ENCODE measurements at places on chromosomes 4 and X. TPM values are rescaled to one million over a fixed set of nuclear protein-coding genes. Genes with fewer than 3 reads are reported as not detected.
A peak's percentile ranks its signal among the peaks of the same experiment; 100 is the strongest.

- no peak for DNase-seq
Observed at GRCh38 chrX:11626351-11626750, 39.4 kb downstream of the ARHGAP6 start.

DNA sequence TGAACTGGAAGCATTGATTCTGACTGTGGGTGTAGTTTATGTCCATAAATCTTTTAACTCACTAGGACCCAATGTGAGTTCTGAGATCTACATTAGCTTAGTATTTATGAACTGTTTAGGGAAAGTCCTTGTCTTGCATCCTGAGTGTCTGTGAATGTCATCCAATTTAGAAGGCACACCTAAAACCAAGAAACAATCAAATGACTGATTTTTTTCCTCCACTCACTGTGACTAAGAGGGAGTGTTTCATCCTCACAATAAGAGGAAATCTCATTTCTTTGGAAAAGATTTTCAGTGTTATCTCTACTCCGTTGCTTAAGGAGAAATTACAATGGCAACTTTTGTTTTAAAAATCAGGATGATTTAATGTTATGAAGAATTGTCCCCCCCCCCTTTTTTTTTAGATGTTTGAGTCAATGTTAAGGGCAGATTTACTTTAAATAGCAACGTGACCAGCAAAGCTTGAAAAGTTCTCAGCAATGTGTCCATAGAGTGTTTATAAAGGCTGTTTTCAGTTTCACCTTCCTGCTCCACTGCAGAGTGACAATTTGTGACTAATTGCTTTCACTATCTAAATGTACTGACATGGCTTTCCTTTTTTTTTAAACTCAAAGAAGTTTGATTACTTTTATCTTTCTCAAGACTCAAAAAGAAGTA is 173.0 kb downstream of the SPCS3 start:
- DNase-seq: no peak

DNA sequence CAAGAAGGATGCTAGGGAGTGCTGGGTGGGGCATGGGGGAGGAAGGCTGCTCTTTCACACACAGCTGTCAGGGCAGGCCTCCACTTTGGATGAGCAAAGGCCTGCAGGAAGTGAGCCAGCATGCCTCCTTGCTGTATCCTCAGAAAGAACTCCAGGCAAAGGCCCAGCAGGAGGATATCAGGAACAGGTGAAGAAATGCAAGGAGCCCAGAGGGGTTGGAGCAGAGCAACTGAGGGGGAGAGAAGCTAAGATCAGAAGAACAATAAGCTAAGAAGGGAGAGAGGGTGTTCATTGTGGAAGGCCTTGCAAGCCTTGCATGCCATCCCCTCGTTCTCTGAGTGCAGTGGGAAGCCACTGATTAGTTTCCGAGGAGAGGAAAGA is 115.1 kb downstream of the CAMK2D start:
- no peak for DNase-seq

DNA sequence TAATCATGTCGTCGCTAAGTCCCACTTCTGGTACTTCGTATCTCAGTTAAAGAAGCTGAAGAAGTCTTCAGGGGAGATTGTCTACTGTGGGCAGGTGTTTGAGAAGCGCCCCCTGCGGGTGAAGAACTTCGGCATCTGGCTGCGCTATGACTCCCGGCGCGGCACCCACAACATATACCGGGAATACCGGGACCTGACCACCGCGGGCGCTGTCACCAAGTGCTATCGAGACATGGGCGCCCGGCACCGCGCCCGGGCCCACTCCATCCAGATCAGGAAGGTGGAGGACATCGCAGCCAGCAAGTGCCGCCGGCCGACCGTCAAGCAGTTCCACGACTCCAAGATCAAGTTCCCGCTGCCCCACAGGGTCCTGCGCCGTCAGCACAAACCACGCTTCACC is 11.3 kb downstream of the PNCK start:
- DNase-seq: peak; percentile 60

GRCh38 chr4:147050356-147050765 is 104.7 kb upstream of the TTC29 start:
- DNase-seq: no peak

GRCh38 chr4:169312690-169313422 is 42.1 kb upstream of the SH3RF1 start:
- DNase-seq: no peak

DNA sequence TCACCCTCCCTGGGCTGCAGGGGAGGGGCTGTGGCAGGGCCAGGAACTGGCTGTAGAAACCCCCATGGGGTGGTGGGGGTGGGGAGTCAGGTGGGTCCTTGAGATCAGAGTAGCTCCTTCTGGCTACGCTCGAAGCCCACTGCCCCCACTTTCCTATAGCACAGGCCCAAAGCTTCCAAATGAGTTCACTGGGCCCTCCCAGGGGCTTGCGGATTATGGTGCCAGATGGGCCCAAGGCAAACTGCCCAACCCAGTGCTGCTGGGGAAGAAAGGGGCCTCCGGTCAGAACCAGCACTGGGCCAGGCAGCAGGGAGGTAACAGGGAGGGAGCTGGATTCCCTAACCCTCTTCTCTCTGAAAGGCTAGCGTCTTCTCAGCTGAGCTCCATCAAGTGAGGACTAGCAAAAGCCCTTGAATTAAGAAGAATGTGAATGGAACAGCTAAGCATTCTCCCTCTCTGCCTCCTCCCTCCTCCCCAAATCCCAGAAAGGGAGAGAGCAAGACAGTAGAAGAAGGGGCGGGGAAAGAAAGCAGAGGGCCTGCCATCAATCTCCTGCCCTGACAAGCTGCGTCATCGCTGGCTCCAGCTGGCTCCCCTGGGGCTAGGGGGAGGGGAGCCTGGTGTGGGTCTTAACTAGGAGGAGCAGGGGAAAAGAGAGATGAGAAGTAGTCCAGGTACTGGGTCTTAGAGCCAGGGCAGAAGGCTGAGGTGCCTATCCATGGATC is 34.7 kb downstream of the FRMPD3 start:
- no peak for DNase-seq

- DNase-seq: no peak
Observed at GRCh38 chrX:153573984-153574383, 25.0 kb downstream of the CCNQ start.

- no peak for DNase-seq
Observed at GRCh38 chr4:111120191-111120590, 497.3 kb upstream of the PITX2 start.

GRCh38 chr4:47913330-47913729 is 1.1 kb downstream of the NFXL1 start:
- DNase-seq: no peak

GRCh38 chr4:141620715-141621114 is 15.7 kb upstream of the IL15 start:
- no peak for DNase-seq

DNA sequence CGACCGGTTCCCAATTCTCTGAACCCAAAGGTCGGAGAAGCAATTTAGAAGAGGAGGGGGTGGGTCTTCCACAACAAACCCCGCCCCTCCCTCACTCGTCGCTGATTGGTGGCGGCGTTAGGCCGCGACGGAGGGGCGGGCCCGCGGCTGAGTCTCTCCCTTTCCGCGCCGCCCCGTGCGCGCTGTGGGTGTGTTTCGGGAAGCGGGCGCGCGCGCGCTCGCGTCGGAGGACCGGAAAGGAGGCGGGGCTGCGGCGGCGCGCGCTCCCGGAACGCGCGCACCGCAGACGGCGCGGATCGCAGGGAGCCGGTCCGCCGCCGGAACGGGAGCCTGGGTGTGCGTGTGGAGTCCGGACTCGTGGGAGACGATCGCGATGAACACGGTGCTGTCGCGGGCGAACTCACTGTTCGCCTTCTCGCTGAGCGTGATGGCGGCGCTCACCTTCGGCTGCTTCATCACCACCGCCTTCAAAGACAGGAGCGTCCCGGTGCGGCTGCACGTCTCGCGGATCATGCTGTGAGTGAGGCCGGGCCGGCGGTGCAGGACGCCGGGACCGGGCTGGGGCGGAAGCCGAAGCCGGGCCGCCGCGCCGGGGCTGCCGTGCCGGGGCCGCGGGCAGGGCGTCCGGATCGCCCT is at the start of gene SPCS3:
Gene SPCS3 (plus strand): TSS at position 263 of the 636 bp plus-strand sequence. CDS start 111 bp downstream, at position 374.
- peak; percentile 94 for DNase-seq

DNA sequence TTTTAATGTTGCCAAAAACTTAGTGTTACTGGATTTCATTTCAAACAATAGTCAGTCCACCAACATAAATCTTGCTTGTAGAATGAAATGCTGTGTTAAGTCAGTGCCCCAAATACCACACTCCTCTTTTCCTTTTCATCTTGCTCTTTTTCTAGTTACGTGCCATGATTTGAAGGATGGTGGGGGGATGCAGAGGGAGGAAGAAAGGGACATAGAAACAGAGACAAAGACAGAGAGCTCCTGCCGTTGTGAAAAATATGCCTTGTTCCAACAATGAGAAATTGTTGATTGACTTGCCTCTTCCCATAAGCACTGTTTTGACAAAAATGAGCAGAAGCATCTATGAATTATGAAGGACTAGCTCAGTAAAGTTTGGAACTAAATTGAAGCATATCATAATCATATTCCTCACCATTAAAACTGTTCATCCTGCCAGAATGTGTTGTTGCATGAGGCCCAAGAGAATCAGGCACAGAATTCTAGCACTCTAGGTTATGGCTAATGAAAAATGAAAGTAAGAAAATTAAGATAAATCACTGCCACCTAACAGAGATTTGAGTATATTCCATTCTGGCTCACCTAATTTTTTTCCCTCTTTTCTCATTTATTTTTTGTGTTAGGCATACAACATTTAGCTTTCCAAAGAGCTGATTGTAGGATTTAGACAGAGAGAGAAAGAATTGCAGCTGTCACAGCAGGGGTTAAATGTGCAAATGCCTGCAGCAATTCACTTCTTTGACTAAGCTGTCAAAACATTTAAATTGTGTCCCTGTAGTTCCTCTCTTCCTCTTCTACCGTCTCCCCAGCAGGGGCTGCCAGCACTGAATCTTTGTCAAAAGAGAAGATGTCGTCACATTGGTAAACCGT is 111.6 kb upstream of the PTPN13 start:
- DNase-seq: no peak

DNA sequence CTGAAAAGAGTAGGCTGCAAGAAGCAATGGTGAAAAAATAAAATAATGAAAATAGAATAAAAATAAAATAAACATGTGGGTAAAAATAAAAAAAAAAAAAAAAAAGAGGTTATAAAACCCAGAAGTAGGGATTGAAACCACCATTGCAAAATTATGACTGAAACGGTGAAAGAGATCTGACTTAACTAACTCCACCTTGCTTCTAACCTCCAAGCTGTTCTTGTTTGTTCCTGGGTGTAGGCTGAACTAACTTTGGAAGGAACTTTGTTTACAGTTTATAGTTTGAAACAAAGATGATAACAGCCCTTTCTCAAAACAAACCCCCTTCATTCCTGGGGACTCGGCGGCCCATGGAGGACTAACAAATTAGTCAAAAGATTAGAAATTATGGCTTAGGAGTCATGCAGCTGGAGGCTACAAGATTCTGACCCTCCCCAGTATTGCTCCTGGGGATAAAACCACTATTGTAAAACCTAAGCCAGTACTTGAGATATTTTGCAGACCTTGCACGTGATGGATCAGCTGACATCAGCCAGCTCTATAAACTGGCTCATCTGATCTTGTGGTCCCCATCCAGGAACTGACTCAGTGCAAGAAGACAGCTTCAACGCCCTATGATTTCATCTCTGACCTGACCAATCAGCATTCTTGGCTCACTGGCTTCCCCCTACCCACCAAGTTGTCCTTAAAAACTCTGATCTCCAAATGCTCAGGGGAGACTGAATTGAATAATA is 30.4 kb downstream of the DDX60L start:
- no peak for DNase-seq

Gene PASD1
- total RNA-seq: not detected

Gene CXCL9
- 13.0 TPM for total RNA-seq

Gene RBM46
- not detected for total RNA-seq

Gene SHROOM4
- not detected for total RNA-seq

Gene SYNPO2
- 0.24 TPM for total RNA-seq

Gene FAM114A1
- total RNA-seq: 0.24 TPM

Gene RAPGEF2
- 49.3 TPM for total RNA-seq

Gene RAB39B
- total RNA-seq: 9.6 TPM

Gene HERC5
- total RNA-seq: 2.3 TPM

Gene KLHL8
- total RNA-seq: 23.0 TPM

Data from activated T-cell treated with anti-CD3 and anti-CD28 coated beads, Interleukin-2, amount 50 U/mL, for 4 hours (primary cell).